ENCODE measurements at places on chromosomes 2 and 18. TPM values are rescaled to one million over a fixed set of nuclear protein-coding genes. Genes with fewer than 3 reads are reported as not detected.

GRCh38 chr2:62654876-62655359 is 50.6 kb upstream of the EHBP1 start:
- peaks cover 4% of the 10 kb centered on the region for H3K4me1 ChIP-seq
- no peak overlapping the region for H3K4me3 ChIP-seq
- H3K27ac ChIP-seq, result no peak overlapping the region
- no peaks in the 10 kb centered on the region for H3K36me3 ChIP-seq
- DNase-seq, result no peak

DNA sequence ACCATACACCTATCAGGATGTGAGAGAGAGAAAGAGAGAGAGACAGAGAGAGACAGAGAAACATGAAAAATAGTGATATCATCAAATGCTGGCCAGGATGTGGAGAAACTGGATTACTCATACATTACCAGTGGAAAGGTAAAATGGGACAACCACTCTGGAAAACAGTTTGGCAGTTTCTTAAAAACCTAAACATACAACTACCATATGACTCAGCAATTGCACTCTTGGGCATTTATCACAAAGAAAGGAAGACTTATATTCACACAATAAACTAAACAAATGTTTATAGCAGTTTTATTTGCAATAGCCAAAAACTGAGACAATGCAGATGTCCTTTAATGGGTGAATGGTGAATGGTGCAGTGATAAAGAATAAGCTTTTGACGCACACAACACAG is 29.1 kb downstream of the SLC4A3 start:
- no peak overlapping the region for H3K27ac ChIP-seq
- no peak overlapping the region for H3K4me3 ChIP-seq
- no peak for DNase-seq
- peaks cover 3% of the 10 kb centered on the region for H3K4me1 ChIP-seq
- no peaks in the 10 kb centered on the region for H3K27me3 ChIP-seq
- H3K36me3 ChIP-seq, result peaks cover 10% of the 10 kb centered on the region

- no peak for DNase-seq
- no peaks in the 10 kb centered on the region for H3K36me3 ChIP-seq
- peaks cover 10% of the 10 kb centered on the region for H3K4me1 ChIP-seq
Observed at GRCh38 chr2:210956101-210956500, 399.7 kb downstream of the CPS1 start.

DNA sequence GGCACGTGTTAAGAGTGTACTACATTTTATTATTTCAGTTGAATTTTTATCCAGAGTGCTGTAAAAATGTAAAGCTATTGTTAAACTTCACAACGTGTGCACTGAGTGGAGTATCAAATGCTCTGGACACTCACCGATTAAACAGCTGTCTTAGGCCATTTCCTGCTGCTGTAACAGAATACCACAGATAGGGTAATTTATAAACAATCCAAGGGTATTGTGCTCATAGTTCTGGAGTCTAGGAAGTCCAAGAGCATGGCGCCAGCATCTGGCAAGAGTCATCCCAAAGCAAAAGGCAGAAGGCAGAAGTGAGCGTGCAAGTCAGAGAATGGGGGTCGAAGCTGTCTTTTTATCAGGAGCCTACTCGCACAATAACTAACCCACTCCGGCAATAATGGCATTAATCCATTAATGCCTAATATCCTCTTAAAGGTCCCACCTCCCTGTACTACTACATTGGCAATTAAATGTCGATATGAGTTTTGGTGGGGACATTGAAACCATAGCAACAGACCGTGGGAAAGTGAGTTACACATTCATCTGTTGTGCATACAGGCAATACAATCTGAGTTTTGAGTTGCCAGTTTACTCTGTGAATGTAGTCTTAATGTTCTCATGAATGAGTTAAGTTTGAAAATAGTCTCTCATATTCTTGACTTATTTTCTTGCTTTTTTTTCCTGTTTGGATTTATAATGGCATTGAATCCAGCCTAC is 64.8 kb downstream of the ARMC9 start:
- no peak overlapping the region for H3K27ac ChIP-seq
- H3K4me3 ChIP-seq, result no peak overlapping the region
- no peaks in the 10 kb centered on the region for H3K27me3 ChIP-seq
- peaks cover 27% of the 10 kb centered on the region for H3K36me3 ChIP-seq
- no peak for DNase-seq
- H3K4me1 ChIP-seq, result no peaks in the 10 kb centered on the region

DNA sequence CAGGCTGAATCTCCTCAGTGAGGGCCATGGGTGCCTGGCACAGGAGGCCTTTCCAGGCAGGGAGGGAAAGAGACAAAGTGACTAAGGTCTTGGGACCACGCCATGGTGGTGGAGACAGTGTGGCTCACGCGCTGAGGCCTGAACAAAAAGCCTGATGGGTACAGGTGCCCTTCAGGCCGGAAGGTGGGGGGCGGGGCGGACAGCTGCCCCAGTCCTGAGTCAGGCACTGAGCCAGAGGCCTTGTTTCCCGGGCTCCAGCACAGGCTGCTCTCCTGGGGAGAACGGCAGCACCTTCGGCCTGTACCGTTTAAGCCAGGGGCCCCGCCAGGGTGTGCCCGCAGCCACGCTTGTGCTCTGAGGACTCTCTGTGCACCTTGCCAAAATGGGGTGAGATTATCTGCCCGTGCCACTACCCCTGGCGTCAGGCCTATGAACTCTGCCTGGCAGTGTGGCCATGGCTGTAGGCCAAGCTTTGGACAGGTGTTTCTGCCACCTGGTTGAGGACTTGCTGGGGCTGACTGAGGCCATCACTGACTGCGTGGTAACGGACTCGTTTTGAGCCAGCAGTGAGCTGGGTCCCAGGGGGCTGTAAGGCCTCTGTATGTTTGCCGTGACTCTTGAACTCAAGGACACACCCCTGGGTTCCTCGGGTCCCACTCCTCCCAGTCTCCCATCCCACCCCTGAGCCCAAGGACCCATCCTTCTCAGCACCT is 31.7 kb upstream of the DNMT3A start:
- H3K4me1 ChIP-seq, result peaks cover 47% of the 10 kb centered on the region
- H3K27me3 ChIP-seq, result no peaks in the 10 kb centered on the region
- no peak overlapping the region for H3K27ac ChIP-seq
- H3K36me3 ChIP-seq, result peaks cover 2% of the 10 kb centered on the region
- H3K4me3 ChIP-seq, result no peak overlapping the region

DNA sequence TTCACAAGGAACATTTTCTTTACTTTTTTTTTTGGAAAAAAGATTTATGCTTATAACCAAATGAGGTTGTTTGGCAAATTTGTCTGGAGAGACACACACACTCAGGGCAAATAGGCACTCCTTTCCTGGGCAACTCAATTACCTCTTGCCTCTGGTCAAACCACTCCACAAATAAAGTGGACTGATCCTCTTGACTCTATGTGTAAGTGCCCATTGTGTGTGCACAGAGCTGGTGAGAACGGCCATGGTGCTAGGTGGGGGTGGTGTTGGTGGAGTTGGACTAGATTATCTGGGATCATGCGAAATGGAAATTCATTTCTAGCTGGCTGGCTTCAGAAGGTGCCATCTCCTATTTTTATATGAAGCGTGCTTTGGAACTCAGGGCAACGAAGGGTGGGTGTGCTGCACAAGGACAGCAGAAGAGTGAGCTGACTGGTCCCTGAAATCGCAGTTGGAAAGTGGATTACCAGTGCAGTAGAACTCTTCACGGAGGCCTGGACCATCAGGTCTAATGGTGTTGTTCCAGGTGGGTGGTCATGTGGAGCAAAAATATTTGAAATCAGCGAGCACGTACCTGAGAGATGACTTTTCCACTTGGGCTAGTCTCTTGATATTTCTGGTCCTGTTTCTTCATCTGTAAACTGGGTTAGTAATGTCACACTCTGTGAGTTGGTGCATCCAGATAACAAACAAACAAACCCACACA is 149.9 kb downstream of the RPIA start:
- H3K4me1 ChIP-seq, result no peaks in the 10 kb centered on the region
- no peak overlapping the region for H3K27ac ChIP-seq
- no peaks in the 10 kb centered on the region for H3K36me3 ChIP-seq
- H3K4me3 ChIP-seq, result no peak overlapping the region
- peaks cover 2% of the 10 kb centered on the region for H3K27me3 ChIP-seq
- no peak for DNase-seq

DNA sequence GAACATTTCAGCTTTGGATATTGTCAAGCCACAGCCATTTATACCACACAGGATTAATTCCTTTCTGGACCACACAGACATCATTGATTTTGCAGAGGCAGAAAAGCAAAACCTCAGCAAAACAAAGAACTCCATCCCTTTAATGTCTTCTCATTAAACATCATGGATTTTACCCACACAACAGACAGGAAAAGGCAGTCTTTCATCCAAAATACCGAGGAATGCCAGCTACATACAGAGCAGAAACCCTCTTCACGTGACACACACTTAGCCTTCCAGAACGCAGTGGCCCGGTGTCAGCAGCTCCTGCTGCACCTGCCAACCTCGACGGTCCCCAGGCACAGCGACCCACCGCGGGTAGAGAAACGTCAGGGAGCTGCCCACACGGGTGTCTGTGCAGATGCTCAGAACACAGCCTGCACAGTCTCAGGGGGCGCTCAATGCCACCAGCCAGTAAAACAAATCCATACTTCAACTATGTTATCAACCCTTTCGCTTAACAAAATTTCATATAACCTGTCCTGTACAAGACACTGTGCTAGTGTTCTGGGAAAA is 304.5 kb downstream of the EIPR1 start:
- H3K36me3 ChIP-seq, result no peaks in the 10 kb centered on the region
- DNase-seq, result no peak
- no peaks in the 10 kb centered on the region for H3K4me1 ChIP-seq
- H3K4me3 ChIP-seq, result no peak overlapping the region
- no peak overlapping the region for H3K27ac ChIP-seq

The ASAP2 gene
- total RNA-seq, result 29.7 TPM

The LRRTM4 gene
- total RNA-seq, result 27.7 TPM

The SGO2 gene
- 9.2 TPM for total RNA-seq

The IL1A gene
- 3.9 TPM for total RNA-seq

The ZNF514 gene
- 38.0 TPM for total RNA-seq

The SNTG2 gene
- total RNA-seq, result not detected

The EFHD1 gene
- total RNA-seq, result 5.4 TPM

The NEURL3 gene
- total RNA-seq, result not detected

The DDX18 gene
- total RNA-seq, result 64.4 TPM
